ENCODE measurements at places on chromosomes 11 and 22. TPM values are rescaled to one million over a fixed set of nuclear protein-coding genes. Genes with fewer than 3 reads are reported as not detected.
A peak's percentile ranks its signal among the peaks of the same experiment; 100 is the strongest.

Gene OR8A1
- not detected for total RNA-seq

Gene OR2AG1
- total RNA-seq, result not detected

- H3K36me3 ChIP-seq, result no peaks in the 10 kb centered on the region
- no peaks in the 10 kb centered on the region for H3K4me1 ChIP-seq
- DNase-seq, result no peak
- H3K27me3 ChIP-seq, result peaks cover 42% of the 10 kb centered on the region
Observed at GRCh38 chr11:13954591-13954990, 7.9 kb upstream of the SPON1 start.

- DNase-seq, result no peak
- no peak overlapping the region for H3K4me3 ChIP-seq
- peaks cover 20% of the 10 kb centered on the region for H3K27me3 ChIP-seq
- no peaks in the 10 kb centered on the region for H3K4me1 ChIP-seq
- no peaks in the 10 kb centered on the region for H3K36me3 ChIP-seq
Observed at GRCh38 chr22:31987218-31987617, 42.9 kb downstream of the YWHAH start.

DNA sequence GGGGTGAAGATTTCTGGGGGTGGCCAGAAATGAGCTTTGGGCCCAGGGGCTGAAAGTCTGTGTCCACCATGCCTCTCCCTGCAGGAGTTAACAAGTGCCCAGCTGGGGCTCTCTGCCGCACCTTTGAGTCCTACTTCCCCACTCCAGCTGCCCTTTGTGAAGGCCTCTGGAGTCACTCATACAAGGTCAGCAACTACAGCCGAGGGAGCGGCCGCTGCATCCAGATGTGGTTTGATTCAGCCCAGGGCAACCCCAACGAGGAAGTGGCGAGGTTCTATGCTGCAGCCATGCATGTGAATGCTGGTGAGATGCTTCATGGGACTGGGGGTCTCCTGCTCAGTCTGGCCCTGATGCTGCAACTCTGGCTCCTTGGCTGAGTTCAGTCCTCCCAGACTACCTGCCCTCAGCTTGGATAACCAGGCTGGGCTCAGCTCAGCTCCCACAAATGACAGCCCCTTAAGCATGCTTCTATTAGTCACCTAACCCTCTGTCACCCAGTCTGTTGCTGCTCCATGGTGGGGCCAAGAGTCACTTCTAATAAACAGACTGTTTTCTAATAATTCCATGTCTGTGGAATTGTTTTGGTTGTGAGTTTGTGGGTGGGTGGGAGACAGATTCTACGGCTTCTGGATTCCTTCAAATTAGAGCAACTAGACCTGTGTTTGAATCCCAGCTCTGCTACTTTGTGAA, 3.0 kb upstream of the INPPL1 start:
- H3K4me3 ChIP-seq, result no peak overlapping the region
- H3K4me1 ChIP-seq, result peaks cover 26% of the 10 kb centered on the region
- H3K27me3 ChIP-seq, result peaks cover 19% of the 10 kb centered on the region
- H3K36me3 ChIP-seq, result no peaks in the 10 kb centered on the region
- DNase-seq, result peak; percentile 77

DNA sequence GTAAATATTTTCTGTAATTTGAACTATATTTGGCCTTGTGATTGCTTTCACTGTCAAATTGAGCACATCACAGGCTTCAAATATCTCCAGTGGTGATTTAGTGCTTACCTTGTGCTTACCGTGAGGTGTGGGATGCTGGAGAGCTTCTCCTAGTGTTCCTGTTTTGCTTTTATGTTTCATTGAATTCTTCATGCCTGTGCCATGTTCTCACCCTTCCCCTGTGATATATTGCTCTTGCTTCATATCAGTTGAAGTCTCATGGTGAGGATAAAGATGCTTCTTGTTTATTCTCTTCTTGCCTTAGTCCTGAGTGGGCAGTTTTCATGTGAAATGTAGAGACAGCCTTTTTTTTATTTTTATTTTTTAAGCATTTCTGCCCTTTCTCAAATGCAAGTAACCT, 198.0 kb upstream of the PDGFD start:
- H3K4me1 ChIP-seq, result no peaks in the 10 kb centered on the region
- no peak overlapping the region for H3K4me3 ChIP-seq
- H3K36me3 ChIP-seq, result no peaks in the 10 kb centered on the region
- DNase-seq, result no peak
- H3K27me3 ChIP-seq, result peaks cover 11% of the 10 kb centered on the region
- H3K27ac ChIP-seq, result no peak overlapping the region

DNA sequence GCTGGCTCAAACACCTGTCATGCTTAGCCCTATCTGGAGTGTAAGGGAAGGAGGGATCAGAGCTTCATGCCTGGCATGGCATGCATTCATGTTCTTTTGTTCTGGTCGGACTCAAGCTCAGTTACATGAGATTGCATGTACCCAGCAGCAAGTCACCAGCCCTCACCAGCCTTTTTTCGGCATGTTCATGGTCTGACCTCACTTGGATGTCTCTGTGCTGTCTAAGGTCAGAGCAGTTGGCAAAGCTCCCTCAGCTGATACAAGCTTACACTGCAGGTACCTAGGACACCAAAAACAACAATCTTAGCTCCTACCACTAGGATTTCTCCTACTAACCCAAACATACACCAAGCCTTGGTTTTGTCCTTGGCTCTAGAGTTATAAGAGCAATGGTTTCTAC, 152.6 kb downstream of the BARX2 start:
- H3K36me3 ChIP-seq, result no peaks in the 10 kb centered on the region
- no peaks in the 10 kb centered on the region for H3K27me3 ChIP-seq
- no peaks in the 10 kb centered on the region for H3K4me1 ChIP-seq
- H3K27ac ChIP-seq, result no peak overlapping the region
- no peak for DNase-seq

GRCh38 chr11:65551572-65552387, 6.4 kb downstream of the LTBP3 start:
- no peak overlapping the region for H3K4me3 ChIP-seq
- H3K27me3 ChIP-seq, result no peaks in the 10 kb centered on the region
- H3K27ac ChIP-seq, result peak overlapping the region; percentile 3
- H3K36me3 ChIP-seq, result peaks cover 40% of the 10 kb centered on the region
- peaks cover 32% of the 10 kb centered on the region for H3K4me1 ChIP-seq

DNA sequence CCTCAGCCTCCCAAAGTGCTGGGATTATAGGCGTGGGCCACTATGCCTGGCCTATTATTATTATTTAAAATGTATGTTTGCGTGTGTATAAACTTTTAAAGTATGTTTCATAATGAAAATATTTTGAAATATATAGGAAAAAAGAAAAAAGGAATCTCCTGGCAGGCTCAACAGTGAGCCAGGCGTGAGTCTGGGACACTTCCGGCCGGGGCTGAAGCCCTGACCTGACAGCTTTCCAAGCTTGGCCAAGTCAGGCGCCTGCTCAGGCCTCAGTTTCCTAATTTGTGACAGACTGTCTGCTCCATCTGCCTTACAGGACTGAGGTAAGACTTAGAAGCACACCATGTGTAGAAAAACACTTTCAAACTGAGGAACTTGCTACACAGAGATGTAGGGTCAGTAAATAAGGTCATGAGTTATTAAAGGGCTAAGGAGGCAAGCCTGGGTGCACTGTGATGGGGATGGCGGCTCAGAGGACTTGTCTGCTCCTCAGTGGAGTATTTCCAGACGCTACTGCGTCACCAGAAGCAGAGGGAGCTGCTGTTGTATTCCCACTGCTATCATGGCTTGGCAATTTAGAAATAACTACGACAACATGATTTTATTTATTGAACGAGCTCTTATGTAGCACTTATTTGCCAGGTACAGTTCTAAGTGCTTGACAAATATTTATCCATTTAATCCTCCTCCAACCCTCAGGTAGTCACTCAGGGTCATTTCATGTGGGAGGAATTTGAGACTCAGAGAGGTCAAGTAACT, 100.1 kb downstream of the PRR5L start:
- DNase-seq, result no peak
- peak overlapping the region; percentile 56 for H3K27ac ChIP-seq
- H3K4me3 ChIP-seq, result no peak overlapping the region

DNA sequence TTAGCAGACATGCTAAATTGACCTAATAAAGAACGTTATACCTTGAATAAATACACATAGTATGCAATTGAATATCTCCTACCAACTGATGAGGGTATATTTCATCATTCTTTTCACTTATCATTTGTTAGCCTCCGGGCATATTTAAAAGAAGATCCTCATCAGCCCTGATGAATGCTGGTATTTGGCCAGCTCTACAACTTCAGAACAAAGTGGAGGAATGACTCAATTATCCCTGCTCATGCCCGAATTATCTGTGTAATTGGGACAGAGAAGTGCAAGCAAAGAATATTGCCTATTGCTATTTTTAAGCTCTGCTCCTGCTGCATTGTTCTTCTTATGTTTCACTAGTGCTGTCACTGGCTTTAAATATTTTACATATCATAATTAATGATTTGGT, 622.1 kb downstream of the METTL15 start:
- peaks cover 3% of the 10 kb centered on the region for H3K36me3 ChIP-seq
- no peaks in the 10 kb centered on the region for H3K27me3 ChIP-seq
- no peaks in the 10 kb centered on the region for H3K4me1 ChIP-seq
- DNase-seq, result no peak
- no peak overlapping the region for H3K27ac ChIP-seq

Data from osteocyte (in vitro differentiated cells).